Activated T-cell treated with anti-CD3 and anti-CD28 coated beads, Interleukin-2, amount 50 U/mL, for 72 hours (primary cell): ENCODE measurements at places on chromosomes 12 and 14.

GRCh38 chr12:82673698-82674097 lies 13.0 kb upstream of the TMTC2 start:
- no peak for DNase-seq

- peak; percentile 60 for DNase-seq
These were observed 732 bp downstream of the SLC25A29 start for GRCh38 chr14:100305324-100306100.

GRCh38 chr12:51183349-51183748 lies 10.4 kb upstream of the TFCP2 start:
- DNase-seq = no peak

DNA sequence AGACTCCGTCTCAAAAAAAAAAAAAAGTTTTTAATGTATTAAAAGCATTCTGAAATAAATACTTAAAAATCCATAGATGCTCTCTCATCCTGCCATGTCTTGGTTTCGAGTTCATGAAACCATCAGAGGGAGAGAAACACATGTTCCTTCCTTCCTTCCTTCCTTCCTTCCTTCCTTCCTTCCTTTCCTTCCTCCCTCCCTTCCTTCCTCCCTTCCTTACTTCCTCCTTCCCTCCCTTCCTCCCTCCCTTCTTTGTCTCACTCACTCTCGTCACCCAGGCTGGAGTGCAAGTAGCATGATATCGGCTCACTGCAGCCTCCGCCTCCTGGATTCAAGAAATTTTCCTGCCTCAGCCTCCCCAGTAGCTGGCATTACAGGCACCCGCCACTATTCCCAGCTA lies 60.4 kb upstream of the DUSP6 start:
- DNase-seq = no peak

GRCh38 chr12:4051596-4051995 lies 178.4 kb upstream of the PARP11 start:
- no peak for DNase-seq

DNA sequence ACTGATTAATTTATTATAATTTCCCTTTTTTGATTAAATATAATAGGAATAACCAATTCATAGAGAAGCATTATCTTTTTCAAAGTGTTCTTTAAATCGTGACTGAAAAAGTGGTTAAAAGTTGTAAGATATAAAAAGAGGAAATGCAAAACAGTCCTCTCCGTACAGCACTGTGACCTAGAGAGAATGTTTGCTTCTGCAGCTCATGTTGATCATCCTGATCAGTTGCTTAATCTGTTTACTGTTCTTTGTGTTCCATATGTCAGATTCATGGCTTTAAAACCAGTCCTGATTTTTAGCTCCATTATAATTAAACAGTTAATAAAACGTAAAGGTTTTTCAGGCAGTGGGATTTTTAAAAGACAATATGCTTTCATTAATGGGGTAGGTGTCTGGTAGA lies 4.7 kb downstream of the TTC8 start:
- no peak for DNase-seq

DNA sequence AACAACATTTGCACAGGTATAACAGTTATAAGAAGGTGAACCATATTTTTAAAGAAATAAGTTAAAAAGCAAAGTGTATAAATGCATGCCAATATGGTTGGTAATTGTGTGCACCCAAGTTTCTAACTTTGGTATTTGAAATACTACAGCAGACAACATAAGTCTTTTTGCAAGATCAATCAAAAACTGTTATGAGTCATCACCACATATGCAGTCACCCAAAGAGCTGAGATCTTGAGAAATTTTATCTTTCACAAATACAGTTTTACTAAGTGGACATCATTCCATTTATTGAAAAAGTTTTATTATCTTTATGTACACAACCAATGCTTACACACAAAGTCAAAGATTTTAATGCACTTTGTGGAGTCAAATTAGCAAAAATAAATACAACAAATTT lies 7.0 kb upstream of the ACSS3 start:
- DNase-seq = no peak

- no peak for DNase-seq
These were observed 1023.7 kb downstream of the FSCB start for GRCh38 chr14:43483415-43483814.

GRCh38 chr12:116590561-116590960 lies 31.4 kb downstream of the MAP1LC3B2 start:
- no peak for DNase-seq

- DNase-seq = no peak
These were observed 669.8 kb downstream of the GALC start for GRCh38 chr14:87323191-87323590.

GRCh38 chr14:85217412-85217811 lies 312.5 kb upstream of the FLRT2 start:
- DNase-seq = no peak

GRCh38 chr12:124379938-124380754 lies 85.3 kb downstream of the RFLNA start:
- no peak for DNase-seq

- no peak for DNase-seq
These were observed 2.6 kb downstream of the YAF2 start for GRCh38 chr12:42235426-42235825.

GRCh38 chr14:44271006-44271405 lies 236.1 kb downstream of the FSCB start:
- DNase-seq = no peak

DNA sequence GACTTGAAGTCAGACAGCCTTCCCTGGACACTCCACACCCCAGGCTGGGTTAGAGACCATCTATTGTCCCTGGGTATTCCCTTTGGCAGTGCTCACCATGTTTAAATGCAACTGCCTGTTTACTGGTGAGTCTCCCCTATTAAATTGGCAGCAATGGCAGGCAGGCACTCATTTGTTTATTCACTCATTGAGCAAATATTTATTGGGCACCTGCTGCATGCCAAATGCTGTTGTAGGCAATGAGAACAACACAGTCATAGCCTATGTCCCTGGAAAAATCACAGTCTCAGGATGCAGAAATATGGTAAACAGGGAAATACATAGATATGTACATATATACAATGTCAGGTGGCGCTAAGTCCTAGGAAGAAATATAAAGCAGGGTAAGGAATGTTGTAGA lies 212.8 kb downstream of the SUDS3 start:
- DNase-seq = no peak

- DNase-seq = no peak
These were observed 630.8 kb downstream of the AACS start for GRCh38 chr12:125696054-125696453.

DNA sequence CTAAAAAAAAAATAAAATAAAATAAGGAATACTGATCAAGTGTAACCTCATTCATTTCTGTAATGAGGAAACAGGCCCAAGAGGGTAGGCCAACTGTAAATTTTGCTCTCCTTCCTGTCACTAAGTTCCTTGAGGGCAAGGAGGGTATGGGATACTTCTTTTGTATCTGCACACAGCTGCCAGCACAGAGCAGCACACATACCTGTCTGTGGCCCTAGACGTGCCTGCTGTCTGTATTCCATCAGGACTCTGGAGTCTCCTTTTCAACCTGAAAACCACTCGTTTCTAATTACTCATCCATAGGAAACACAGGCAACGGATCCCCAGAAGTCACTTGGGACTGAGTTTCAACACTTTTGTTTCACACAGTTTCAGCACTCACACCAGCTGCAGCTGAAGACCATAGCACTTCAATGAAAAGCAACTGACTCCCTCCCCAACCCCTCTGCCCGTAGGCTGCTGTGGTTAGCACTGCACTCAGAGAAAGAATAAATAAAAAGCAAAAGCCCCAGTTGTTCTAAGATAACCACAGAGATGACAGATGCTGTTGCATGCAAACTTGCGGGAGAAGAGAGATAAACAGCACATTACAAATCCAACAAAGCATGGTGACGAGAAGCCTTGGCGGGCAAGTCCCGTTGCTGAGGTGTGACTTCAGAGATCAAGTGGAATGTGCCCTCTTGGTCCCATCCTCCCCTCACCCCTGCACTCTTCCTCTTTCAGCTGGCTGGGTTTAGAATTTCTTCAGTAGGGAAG lies 24.9 kb downstream of the CRACR2A start:
- peak; percentile 59 for DNase-seq

GRCh38 chr14:65180725-65181025 lies 78.4 kb upstream of the MAX start:
- no peak for DNase-seq
